Motor neuron (in vitro differentiated cells): ENCODE measurements at places on chromosomes 2 and 18. TPM values are rescaled to one million over a fixed set of nuclear protein-coding genes. Genes with fewer than 3 reads are reported as not detected.

DNA sequence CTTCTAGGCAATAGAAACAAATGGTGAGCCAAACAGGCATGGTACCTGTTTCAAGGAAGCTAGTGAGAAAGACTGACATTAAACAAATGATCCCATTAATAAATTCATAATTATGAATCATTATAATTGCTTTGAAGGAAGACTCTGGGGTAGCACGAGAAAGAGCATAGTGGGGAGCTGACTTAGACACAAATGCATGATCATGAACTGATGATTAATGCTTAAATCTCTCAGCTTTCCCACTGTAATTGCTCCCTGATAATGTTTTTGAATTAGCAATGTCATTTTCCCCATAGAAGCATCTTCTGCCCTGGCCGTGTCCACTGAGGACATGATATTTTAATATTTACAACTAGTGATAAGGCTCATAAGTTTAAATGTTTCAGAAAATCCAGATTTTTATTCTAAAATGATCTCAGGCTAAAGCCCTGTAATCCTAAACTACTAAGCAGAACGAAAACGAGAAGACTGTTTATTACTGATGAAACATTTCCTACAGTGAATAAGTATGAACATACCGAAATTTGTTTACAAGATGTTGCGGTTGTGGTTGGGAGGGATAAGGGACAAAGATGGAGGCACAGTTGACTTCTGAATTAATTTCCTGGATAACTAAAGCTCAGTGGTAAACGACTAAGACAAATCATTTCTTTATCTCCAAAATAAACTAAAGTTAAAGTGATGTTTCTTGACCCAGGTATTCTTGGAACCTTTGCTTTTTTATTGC, 47.3 kb upstream of the TACR1 start:
- no peak for ATAC-seq

DNA sequence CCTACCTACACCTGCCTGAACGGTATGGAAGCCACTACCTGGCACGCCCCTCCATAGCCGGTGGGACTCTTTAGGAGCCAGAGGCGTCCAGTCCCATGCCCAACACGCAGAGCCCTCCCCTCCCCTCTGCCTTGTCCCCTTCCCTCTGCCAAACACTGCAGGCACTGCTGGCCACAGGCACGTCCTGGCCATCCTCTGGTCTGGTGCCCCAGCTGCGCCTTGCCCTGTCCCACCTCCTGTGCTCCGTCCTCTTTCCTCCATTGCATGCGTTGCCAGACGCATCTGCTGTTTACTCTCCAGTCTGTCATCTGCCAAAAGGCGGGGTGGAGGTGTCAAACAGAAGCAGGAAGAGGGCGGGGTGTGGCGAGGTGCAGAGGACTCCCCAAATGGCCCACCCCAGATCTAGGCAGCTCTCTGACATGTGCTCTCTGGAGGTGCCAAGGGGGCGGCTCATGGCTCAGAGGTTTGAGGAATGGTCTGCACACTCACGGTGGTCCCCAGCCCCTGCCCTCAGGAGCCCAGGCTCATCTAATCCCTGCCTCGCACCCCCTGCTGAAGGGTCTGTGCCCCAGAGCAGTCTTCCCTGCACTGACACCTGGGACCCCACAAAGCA, 45.1 kb downstream of the HS6ST1 start:
- no peak for ATAC-seq

DNA sequence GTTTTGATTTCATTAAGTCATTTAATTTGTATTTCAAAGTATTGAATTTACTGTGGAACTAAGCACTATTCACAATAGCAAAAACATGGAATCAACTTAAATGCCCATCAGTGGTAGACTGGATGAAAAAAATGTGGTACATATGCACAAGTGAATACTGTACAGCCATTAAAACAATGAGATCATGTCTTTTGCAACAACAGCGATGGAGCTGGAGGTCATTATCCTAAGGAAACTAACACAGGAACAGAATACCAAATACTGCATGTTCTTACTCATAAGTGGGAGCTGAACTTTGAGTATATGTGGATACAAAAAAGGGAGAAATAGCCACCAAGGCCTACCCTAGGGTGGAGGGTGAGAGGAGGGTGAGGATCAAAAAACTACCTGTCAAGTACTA, 164.4 kb downstream of the BABAM2 start:
- ATAC-seq, result no peak

- ATAC-seq, result no peak
Measured at GRCh38 chr2:208359632-208359986, 47.0 kb upstream of the PTH2R start.

- ATAC-seq, result no peak
Measured at GRCh38 chr2:47520302-47520630, 117.3 kb downstream of the MSH2 start.

DNA sequence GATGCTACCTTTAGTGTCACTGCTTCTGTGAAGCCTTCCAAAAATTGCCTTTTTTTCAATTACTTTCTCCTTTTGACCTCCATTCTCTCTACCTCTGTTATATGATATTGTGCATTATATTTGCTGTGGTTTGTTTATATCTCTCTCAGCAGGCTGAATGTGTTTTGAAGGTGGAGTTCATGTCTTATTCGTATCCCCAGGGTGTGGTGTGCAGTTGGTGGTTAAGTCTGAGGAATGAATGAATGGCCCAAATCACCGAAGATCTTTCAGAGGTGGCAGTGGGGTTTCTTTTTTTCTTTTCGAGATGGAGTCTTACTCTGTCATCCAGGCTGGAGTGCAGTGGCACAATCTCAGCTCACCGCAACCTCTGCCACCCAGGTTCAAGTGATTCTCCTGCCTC, 53.5 kb upstream of the MAP4K3 start:
- ATAC-seq, result no peak

DNA sequence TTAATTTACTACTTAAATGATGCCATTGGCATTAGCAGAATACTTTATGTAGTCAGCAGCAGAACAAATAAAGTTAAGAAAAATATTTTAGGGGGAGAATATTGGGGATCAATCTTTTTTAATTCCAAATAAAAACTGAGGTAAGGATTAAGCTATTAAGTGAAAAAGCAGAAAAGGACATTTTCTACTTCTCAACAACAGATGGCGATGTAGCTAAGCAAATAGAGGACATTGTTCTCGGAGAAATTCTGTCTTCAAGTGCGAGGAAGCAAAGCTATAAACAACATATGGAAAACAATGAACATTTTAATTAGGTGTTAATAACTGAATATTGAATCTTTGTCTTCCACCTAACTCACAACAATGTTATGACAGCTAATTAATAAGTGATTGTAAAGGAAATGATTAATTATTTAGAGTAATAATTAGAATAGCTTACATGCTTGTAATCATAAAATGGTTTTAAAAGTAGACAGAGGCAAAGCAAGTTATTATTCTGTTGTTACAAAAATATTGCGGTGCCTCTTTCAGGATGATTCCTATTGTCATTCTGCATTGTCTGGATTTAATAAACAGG, 32.9 kb upstream of the CCDC93 start:
- no peak for ATAC-seq

DNA sequence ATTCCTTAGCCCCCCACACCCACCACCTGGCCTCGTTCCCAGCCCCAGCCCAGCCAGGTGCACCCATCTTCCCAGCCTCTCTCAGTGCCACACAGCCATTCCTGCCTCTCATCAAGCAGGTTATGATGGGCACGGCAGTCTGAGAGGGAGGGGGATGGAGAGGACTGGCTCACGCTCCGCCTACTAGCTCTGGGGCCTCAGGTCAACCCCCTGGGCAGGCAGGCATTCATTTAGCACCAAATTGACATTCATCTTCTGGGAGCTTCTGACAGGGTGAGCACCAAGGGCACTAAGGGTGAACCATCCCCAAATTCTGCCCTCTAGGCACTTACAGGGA, 66.2 kb upstream of the FOSL2 start:
- no peak for ATAC-seq

GRCh38 chr2:46555011-46555410, 75.6 kb downstream of the TMEM247 start:
- ATAC-seq, result no peak

- ATAC-seq, result peak; percentile 29
Measured at GRCh38 chr2:74179063-74179865, 585 bp upstream of the MOB1A start.

DNA sequence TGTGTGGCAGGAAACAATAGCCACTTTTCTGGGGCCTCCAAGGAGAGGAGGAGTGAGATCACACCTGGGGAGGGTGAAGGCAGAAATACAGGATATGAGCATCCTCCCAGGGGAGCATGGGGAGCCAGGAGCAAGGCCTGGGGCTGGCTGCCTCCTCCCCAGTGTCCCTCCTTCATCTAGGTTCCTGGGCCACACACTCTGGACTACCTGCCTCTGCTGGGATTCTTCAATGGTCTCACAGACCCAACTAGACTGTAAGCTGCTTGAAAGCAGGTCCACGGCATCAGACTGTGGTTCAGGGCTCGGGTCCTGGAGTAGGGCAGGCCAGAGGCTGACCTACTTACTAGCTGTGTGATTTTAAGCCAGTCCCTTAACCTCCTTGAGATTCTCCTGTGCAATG, 94.0 kb downstream of the MCFD2 start:
- ATAC-seq, result no peak

GRCh38 chr2:240124651-240125030, 11.5 kb downstream of the COPS9 start:
- ATAC-seq, result no peak

- ATAC-seq, result no peak
Measured at GRCh38 chr2:44167311-44167907, 1.3 kb upstream of the PPM1B start.

SKOR2 gene
- total RNA-seq, result 0.13 and 0.42 TPM in 2 replicates

EFR3B gene
- total RNA-seq, result 22.2 and 23.2 TPM in 2 replicates

TMEM87B gene
- total RNA-seq, result 8.6 and 9.6 TPM in 2 replicates

C1QL2 gene
- 0.83 and 0.85 TPM in 2 replicates for total RNA-seq

TBR1 gene
- total RNA-seq, result 0.45 and 0.53 TPM in 2 replicates

SLC38A11 gene
- total RNA-seq, result not detected in 2 replicates

PRKAG3 gene
- total RNA-seq, result 0.38 and 0.56 TPM in 2 replicates

IL1RL1 gene
- not detected in 2 replicates for total RNA-seq

FKBP7 gene
- 26.7 and 29.4 TPM in 2 replicates for total RNA-seq
